ENCODE measurements at places on chromosomes 3 and 15. TPM values are rescaled to one million over a fixed set of nuclear protein-coding genes. Genes with fewer than 3 reads are reported as not detected.

CCRL2 gene
- total RNA-seq: 0.13 TPM

PAQR5 gene
- total RNA-seq: 117 TPM

VEPH1 gene
- total RNA-seq: 0.10 TPM

IL17RD gene
- 0.47 TPM for total RNA-seq

GRIP2 gene
- total RNA-seq: 1.4 TPM

MESP2 gene
- total RNA-seq: 0.51 TPM

ACTR8 gene
- total RNA-seq: 17.3 TPM

ACAP2 gene
- 7.6 TPM for total RNA-seq

SI gene
- total RNA-seq: not detected

ZNF502 gene
- 1.7 TPM for total RNA-seq

RYR3 gene
- total RNA-seq: 0.05 TPM

ZNF654 gene
- total RNA-seq: 3.1 TPM

CCDC191 gene
- 1.9 TPM for total RNA-seq

TTLL13 gene
- 0.48 TPM for total RNA-seq

MFSD1 gene
- 56.1 TPM for total RNA-seq

STX19 gene
- not detected for total RNA-seq

SLC15A2 gene
- total RNA-seq: 0.35 TPM

CCK gene
- total RNA-seq: 2.4 TPM

SCN11A gene
- not detected for total RNA-seq

VPS13C gene
- 9.2 TPM for total RNA-seq

ALS2CL gene
- 6.2 TPM for total RNA-seq

CFAP100 gene
- not detected for total RNA-seq

PTH1R gene
- total RNA-seq: 0.37 TPM

CYP11A1 gene
- not detected for total RNA-seq

SLC22A14 gene
- not detected for total RNA-seq

CCR8 gene
- total RNA-seq: not detected

TXNRD3 gene
- 6.0 TPM for total RNA-seq

PLA2G4E gene
- not detected for total RNA-seq

LEKR1 gene
- 0.51 TPM for total RNA-seq

ACSBG1 gene
- total RNA-seq: 0.21 TPM

C2CD4B gene
- not detected for total RNA-seq

DAZL gene
- total RNA-seq: not detected

DNAH12 gene
- total RNA-seq: 0.19 TPM

GOLGA8O gene
- total RNA-seq: 0.50 TPM

EPHA3 gene
- not detected for total RNA-seq

AHSG gene
- 0.11 TPM for total RNA-seq

TM4SF4 gene
- total RNA-seq: 30.7 TPM

CHD2 gene
- total RNA-seq: 29.2 TPM

FGD5 gene
- not detected for total RNA-seq

HIGD2B gene
- not detected for total RNA-seq

MRAS gene
- total RNA-seq: 9.3 TPM

STAB1 gene
- total RNA-seq: 0.05 TPM

BSN gene
- total RNA-seq: 0.13 TPM

All from A549 treated with CpdA at 1 μM for 4 hours (cell line).